Right atrium auricular region (tissue), 2 donors: ENCODE measurements at places on chromosomes 11 and 22.

DNA sequence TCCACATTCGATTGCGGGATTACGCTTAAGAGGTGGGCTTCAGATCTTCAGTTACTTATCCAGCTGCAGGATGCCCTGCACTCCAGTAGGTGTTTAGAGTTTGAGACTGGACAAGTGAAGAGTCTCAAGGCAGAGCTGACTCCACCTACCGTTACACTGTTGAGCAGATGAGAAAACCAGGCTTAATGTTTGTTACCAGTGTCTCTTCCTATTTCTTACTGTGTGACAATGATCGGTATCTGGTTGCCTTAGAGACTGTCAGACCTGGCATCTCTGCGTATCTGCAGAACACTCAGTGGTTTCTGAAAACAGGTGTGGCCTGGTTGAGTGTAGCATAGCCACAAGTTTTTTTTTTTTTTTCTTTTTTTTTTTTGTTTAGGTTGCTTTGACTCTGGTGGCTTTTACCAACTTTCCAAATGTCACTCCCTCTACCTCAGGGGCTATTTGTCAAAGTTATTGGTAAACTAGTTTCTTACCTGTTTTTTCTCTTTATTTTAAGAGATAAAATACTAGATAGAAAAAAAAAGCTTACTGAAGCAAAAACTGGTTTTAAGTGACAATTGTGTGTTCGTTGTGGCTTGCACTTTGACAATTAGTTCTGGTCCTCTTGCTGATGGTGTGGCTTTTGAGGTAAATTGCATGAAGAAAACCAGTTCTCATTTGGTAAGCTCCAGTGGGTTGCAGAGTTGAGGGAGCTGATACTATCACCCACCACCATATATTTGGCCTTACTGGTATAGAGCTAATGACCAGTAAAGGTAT, 284.8 kb downstream of the ETS1 start:
- no peak for DNase-seq

GRCh38 chr11:92137747-92138146, 86.9 kb upstream of the FAT3 start:
- no peak for DNase-seq

GRCh38 chr11:122113836-122114825, 1.9 kb downstream of the BLID start:
- no peak for DNase-seq

GRCh38 chr11:121293288-121293594, 670 bp downstream of the SC5D start:
- no peak for DNase-seq

GRCh38 chr11:48095779-48096470, 115.6 kb downstream of the PTPRJ start:
- DNase-seq: peak; percentile 54

DNA sequence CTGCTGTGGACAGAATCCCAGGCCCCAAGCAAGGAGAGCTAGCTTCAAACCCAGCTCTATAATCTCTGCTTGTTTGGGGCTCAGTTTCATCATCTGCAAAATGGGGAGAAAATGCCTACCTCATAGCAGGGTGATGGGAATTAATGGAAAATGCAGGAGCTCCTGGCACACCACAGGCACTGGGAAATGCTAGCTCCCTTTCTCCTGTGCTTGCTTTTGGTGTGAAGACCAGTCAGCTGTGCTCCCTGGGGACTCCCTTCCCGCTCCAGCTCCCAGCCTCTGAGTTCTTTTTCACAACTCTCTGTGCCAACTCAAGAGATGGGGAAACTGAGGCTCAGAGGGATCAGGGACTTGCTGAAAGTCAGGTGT, 8.2 kb upstream of the SERPINH1 start:
- DNase-seq: no peak

GRCh38 chr11:7546324-7546791, 32.6 kb downstream of the PPFIBP2 start:
- DNase-seq: no peak

- DNase-seq: no peak
Observed at GRCh38 chr11:104061853-104062521, 25.5 kb downstream of the DDI1 start.
